GM23338 (cell line): ENCODE measurements at places on chromosomes 5 and 9. TPM values are rescaled to one million over a fixed set of nuclear protein-coding genes. Genes with fewer than 3 reads are reported as not detected.

- peak; percentile 53 for DNase-seq
These were observed 48.7 kb downstream of the TEK start for GRCh38 chr9:27157736-27158135.

DNA sequence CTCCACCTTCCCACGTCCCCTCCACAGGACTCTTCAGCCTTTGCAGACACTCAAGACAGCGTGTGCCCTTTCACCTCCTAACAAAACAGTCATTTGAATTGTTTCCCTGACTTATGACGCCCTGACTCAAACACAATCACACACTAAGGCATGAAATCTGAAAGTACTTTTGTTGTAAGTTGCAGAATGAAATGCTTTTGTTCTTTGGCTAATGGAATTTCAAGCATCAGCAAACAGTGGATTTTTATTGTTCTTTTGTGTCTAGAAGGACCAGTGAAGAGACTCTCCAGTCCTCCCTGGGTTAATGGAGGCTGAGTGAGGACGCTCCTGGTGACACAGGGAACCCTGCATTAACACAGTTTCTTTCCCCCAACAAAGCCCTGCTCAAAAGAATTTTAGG, 380.1 kb downstream of the CTNND2 start:
- peak; percentile 24 for DNase-seq

DNA sequence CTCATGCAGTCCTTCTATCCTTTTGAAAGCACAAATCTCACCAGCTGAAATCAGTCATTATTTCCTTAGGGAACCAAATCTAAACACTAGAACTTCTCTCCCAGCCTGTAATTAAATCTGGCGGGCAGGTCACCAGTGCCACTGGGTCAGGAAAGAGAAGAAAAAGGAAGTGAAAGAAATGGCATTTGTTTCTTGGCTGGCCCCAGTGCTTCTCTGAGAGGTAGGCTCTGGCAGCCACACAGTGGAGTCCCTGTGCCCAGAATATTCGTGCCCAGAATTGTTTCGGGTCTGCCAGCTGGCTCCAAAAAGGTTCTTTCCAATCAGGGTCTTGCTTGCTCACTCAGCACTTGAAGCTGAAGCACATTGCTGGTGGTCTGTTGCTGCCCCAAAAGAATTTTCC, 133.9 kb upstream of the MTAP start:
- no peak for DNase-seq

DNA sequence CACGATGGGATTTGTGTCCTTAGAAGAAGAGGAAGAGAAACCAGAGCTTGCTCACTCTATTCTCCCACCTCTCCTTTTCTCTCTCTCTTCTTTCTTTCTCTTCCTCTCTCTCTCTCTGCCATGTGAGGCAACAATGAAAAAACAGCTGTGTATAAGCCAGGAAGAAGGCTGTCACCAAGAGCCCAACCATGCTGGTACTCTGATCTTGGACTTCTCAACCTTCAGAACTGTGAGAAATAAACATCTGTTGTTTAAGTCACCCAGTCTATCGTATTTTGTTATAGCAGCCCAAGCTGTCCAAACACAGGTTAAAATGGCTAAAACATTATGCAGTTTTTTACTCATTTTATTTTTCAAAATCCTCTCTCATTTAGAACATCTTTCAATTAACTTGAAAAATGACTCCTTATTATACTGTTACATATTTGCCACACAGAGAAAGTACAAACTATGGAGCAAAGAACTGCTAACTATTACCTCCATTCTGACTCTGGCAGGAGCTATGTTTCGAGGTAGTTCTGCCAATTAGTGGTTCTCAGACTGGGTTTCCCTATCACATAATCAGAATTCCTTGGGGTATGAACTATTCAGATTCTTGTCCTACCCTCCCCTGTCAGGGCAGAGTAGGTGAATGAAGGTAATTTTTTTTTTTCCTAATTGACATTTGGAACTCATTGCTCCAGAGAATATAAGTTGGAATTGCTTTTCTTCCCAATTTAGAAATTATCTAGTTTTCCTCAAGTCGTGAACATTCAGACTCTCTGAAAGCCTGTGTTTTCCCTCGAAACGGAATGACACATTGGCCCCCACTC, 434.6 kb downstream of the ENC1 start:
- DNase-seq = no peak

GRCh38 chr5:108311682-108312081, 70.2 kb downstream of the FBXL17 start:
- DNase-seq = no peak

GRCh38 chr5:170067574-170068170, 38.0 kb upstream of the FOXI1 start:
- DNase-seq = no peak

The CDKN2B gene
- 0.31 and 0.83 TPM in 2 replicates for total RNA-seq

The FIBCD1 gene
- total RNA-seq = 4.4 and 15.5 TPM in 2 replicates

The MEF2C gene
- 0.97 and 1.2 TPM in 2 replicates for total RNA-seq

The GARIN3 gene
- total RNA-seq = not detected in 2 replicates

The PCDHA10 gene
- total RNA-seq = 11.6 and 12.2 TPM in 2 replicates

The CTXN3 gene
- not detected in 2 replicates for total RNA-seq
